Activated CD8-positive, alpha-beta memory T cell treated with anti-CD3 and anti-CD28 coated beads for 1 hour (primary cell): ENCODE measurements at places on chromosomes 12 and 14.

- no peak for DNase-seq
Observed at GRCh38 chr12:27615331-27615891, 80.8 kb upstream of the REP15 start.

GRCh38 chr12:31387466-31387865, 61.5 kb upstream of the SINHCAF start:
- DNase-seq, result no peak

DNA sequence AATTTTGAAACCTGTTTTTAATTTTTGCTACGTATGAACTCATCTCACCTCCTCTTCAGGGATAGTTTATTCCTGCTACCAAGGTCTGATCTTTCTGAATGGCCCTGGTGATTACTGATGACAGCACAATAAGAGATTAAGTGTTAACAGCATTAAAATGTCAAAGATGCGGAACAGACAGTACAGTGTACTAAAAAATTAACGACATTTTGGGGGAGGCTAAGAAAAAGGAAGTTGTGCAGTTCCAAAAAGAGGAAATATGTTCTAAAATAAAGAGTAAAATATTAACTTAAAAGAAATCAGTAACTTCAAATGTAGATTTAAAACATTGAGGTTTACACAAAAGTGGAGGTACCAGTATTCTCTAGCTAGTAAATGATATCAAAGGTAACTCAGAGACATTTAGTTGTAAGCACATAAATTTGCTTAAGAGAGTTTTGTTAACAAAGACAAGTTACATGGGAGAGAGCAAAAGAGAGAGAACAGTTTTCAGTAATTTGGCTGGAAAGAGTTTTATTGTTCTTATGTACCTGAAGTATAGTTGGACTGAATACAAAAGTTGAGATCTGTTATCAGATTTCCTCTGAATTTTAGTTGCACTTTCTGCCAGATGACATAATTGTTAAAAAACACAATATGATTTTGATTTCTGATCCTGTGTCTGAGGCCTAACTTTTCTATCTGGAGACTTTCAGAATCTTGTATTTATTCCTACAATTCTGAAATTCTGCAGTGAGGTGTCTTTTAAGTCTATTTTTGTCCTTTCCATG, 4.2 kb upstream of the CLECL1 start:
- DNase-seq, result no peak

DNA sequence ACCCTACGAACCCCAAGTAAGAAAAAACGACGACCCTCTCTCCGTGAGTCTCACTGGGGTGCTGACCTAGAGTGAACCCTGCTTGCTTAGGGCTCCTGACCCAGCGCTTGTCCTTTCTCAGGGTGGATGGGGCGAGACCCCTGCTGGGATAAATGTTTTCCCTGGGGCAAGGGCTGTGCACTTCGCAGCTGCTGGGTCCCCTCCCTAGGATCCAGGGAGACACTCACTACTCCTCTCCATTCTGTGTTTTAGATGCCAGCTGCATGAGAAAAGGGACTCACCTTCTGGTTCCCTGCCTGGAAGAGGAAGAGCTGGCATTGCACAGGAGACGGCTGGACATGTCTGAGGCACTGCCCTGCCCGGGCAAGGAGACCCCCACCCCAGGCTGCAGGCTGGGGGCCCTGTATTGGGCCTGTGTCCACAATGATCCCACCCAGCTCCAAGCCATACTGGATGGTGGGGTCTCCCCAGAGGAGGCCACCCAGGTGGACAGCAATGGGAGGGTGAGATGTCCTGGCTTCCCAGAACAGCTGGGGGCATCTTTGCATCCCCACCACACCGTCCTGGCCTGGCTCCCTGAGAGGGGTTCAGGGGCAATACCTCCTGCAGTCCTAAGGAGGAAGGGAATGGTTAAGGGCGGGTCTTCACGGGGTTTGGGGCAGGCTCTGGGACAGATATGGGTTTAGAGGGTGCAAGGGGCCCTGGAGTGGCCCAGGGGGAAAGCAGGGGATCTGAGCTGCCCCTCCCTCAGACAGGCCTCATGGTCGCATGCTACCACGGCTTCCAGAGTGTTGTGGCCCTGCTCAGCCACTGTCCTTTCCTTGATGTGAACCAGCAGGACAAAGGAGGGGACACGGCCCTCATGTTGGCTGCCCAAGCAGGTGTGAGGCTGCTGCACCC, 663 bp downstream of the ANKRD33 start:
- no peak for DNase-seq

GRCh38 chr12:50041962-50042361, 15.4 kb upstream of the ASIC1 start:
- no peak for DNase-seq
